ENCODE measurements at places on chromosomes 2 and 18. TPM values are rescaled to one million over a fixed set of nuclear protein-coding genes. Genes with fewer than 3 reads are reported as not detected.
A peak's percentile ranks its signal among the peaks of the same experiment; 100 is the strongest.

GRCh38 chr2:69214898-69215297, 172.1 kb downstream of the GFPT1 start:
- H3K27ac ChIP-seq = no peak overlapping the region
- no peak for DNase-seq
- no peaks in the 10 kb centered on the region for H3K36me3 ChIP-seq
- no peaks in the 10 kb centered on the region for H3K4me1 ChIP-seq
- no peaks in the 10 kb centered on the region for H3K27me3 ChIP-seq
- H3K4me3 ChIP-seq = no peak overlapping the region

DNA sequence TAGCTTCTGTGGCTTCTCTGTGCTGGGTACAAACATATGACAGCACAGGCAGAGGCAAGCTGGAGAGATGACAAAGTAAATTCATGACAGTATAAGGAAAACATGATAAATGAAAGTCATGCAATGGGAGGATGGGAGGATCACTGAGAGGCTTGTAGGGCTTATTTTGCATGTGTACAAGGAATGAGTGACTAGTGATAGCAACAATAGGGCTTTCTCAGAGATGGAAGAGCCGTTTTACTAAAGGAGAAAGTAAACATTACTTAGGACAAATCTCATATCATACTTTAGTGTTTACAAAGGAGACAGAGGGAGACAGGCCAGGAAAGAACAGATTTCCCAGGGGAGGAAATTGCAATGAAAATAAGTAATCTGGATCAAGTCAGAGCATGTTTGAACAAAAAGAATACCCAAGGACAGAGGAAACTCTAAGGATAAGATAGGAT, 82.5 kb upstream of the RBMS1 start:
- no peak overlapping the region for H3K4me3 ChIP-seq

TWIST2 gene
- not detected for total RNA-seq

GRCh38 chr2:8892111-8892510, 54.7 kb upstream of the KIDINS220 start:
- H3K27ac ChIP-seq = no peak overlapping the region
- no peaks in the 10 kb centered on the region for H3K36me3 ChIP-seq
- no peaks in the 10 kb centered on the region for H3K4me1 ChIP-seq
- no peak for DNase-seq
- H3K4me3 ChIP-seq = no peak overlapping the region

DNA sequence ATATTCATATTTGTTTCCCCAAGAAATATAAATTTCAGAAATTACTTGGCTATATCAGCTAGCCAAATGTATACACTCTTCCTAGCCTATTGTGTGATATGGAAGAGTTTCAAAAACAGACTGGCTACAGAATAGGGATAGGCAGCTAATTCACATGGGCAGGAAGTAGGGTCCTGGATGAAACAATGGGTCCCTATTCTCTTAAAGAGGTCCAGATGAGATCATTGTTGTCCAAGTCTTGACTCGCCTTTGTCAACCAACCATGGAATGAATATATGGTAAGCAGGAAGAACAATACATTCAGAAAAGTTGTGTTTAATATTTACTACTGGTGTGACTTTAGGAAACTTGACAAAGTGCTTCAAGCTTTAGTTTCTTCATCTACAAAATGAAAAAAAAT, 319.9 kb downstream of the NBAS start:
- H3K27ac ChIP-seq = no peak overlapping the region
- no peak overlapping the region for H3K4me3 ChIP-seq
- DNase-seq = no peak
- no peaks in the 10 kb centered on the region for H3K4me1 ChIP-seq

GRCh38 chr18:3103576-3103975, 90.6 kb upstream of the LPIN2 start:
- no peaks in the 10 kb centered on the region for H3K36me3 ChIP-seq
- H3K4me3 ChIP-seq = no peak overlapping the region
- no peak for DNase-seq
- peaks cover under 1% of the 10 kb centered on the region for H3K4me1 ChIP-seq
- H3K27me3 ChIP-seq = no peaks in the 10 kb centered on the region

OSR1 gene
- total RNA-seq = not detected

GRCh38 chr18:5662586-5663090, 118.8 kb upstream of the EPB41L3 start:
- H3K4me3 ChIP-seq = no peak overlapping the region
- DNase-seq = no peak
- H3K27me3 ChIP-seq = no peaks in the 10 kb centered on the region
- H3K4me1 ChIP-seq = no peaks in the 10 kb centered on the region

DNA sequence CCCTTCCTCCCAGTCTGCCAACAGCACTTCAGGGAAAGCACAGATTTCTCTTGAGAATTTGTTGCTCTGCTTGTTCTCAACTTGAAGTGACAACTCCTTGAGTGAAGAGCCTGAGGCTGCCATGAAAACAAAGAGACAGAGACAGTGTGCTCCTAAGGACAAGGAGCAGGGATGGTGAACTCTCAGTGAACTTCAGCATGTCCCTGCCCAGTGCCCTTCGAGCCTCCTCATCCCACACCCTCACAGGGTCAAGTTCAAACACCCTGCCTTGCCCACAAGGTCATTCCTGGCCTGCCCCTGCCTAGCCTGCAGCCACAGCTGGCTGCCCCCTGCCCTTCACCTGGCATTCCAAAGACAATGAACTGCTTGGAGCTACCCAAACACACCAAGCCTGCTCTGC, 343.5 kb upstream of the KLHL29 start:
- H3K4me3 ChIP-seq = no peak overlapping the region
- no peaks in the 10 kb centered on the region for H3K27me3 ChIP-seq
- no peak for DNase-seq
- H3K27ac ChIP-seq = no peak overlapping the region
- no peaks in the 10 kb centered on the region for H3K4me1 ChIP-seq

POMC gene
- total RNA-seq = 4.2 TPM

GRCh38 chr2:24122366-24123194, 554 bp downstream of the PFN4 start:
- H3K27ac ChIP-seq = peak overlapping the region; percentile 49
- peak overlapping the region; percentile 56 for H3K4me3 ChIP-seq
- H3K36me3 ChIP-seq = no peaks in the 10 kb centered on the region

RAX gene
- total RNA-seq = not detected

DNA sequence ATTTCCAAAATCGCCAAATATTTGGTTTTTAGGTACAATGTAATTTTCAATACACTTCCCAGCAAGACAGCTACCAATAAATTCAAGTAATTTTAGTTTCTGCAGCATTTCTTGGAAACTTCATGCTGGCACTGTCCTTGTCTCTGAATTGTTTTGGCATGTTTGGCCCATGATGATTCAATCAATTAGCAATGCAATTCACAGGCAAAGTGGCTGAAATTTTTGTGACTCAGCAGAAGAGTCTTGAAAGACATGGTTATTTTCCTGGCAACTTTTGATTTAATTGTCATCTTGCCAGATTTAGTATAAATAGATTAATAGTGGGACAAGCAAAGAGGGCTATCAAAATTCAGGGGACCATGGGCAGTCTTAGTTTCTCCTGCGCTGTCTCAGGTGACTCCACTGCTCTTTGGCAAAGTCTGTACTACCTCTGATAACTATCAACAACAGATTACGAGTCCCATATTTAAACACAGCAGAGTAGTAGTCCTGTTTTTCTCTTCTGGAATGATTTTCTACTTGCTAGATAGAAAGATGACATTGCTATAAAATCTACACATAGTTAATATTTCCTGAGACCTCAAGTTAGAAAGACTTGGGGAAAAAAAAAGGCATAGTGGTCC, 88.9 kb upstream of the CYP26B1 start:
- H3K4me3 ChIP-seq = no peak overlapping the region
- no peak for DNase-seq
- no peaks in the 10 kb centered on the region for H3K36me3 ChIP-seq
- no peak overlapping the region for H3K27ac ChIP-seq

DNA sequence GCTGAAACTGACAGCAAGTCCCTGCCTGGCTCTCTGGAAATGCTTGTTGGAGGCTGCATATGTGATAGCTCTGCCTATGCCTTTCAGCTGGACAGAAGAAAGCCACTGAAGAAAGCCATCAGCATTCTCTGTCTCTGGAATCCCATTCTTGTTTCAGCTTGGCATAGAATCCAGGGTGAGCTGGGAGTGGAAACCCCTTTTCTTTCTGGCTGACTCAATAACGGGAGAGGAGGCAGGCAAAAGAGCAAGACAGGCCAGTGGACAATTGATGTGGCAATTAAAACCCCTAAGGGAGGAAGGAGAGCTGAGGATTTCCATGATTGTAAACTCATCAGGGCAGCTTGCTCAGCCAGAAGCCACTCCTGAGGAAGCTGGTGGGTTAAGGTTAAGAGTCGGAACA, 208.1 kb downstream of the CLIP4 start:
- H3K4me3 ChIP-seq = no peak overlapping the region
- DNase-seq = no peak
- no peaks in the 10 kb centered on the region for H3K36me3 ChIP-seq
- no peaks in the 10 kb centered on the region for H3K4me1 ChIP-seq

FABP1 gene
- not detected for total RNA-seq

DNA sequence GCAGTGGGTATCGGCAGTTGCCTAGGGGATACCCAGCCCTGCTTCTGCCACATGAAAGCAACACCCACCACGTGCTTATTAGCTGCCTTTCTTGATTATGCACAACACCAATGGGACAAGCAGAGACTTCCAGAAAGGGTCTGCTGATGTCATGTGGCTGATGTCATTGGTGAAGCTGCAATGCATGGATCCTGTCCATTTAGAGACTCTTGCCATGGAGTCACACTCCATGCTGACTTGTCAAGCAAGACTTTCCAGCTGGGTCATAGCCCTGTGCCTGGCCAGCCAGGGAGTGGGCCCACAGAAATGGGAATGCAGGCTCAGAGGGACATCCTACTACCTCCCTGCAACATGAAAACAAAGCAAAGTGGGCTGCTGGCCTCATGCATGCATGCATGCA, 81.8 kb downstream of the VAPA start:
- no peak overlapping the region for H3K4me3 ChIP-seq
- no peaks in the 10 kb centered on the region for H3K27me3 ChIP-seq
- H3K27ac ChIP-seq = no peak overlapping the region
- H3K36me3 ChIP-seq = no peaks in the 10 kb centered on the region

Data from naive thymus-derived CD4-positive, alpha-beta T cell (primary cell).